Hypothalamus (tissue), 51 donors: ENCODE measurements at places on chromosomes 12 and 14.

- DNase-seq: no peak
Observed at GRCh38 chr14:85915711-85916110, 385.8 kb downstream of the FLRT2 start.

DNA sequence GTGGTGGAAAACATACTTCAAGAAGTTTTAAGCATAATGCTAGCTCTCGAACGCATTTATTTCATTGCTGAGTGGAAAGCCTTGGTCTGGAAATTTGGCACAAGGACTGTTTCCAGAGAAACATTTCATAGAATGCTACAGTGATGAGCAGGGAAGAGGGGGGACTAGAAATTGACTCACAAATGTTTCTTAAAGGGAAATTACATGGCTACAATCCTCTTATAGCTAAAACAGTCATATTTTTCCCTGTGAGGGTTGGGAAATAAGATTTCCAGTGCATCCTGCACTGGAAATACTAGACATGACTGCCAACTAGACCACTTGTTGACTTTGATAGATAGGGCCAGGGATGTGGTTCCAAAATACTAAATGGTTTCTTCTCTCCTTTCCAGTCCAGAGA, 197.3 kb upstream of the RGS6 start:
- no peak for DNase-seq

DNA sequence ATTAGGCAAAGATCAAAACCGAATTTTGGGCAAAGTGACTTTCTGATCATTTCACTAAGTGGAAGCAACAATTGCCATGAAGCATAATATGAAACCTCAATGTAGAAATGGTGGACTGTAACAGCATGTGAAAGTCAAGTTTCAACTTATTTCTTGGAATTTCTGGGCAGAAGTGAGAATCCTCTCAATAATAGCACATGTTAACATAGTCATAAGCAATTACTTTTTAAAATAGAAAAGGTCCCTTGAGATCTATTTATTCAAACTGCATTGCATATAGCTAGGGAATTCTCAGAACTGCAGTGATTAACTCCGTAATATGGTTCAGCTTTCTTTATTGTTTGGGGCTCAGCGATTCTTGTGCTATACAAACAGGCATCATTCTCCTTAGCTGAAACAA, 136.7 kb upstream of the ATP2B1 start:
- DNase-seq: no peak

DNA sequence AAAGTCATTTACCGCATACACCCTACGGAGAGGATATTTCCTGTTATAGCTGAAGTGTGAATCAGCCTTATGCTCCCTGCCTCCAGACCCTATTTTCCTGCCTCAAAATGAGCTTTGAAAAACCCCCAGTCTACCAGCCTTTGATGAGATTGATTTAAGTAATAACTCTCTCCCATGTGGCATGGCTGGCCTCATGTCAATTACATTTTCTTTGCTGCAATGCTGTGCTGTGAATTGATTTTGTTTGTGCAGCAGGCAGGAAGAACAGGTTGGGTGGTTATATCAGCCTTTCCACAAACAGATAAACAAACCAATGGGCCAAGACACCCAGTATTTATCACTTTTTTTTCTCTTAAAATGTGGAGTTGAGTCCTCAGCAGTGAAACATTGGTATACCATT, 1105.5 kb upstream of the TMEM132C start:
- DNase-seq: no peak

- no peak for DNase-seq
Observed at GRCh38 chr14:59852350-59852749, 18.2 kb downstream of the RTN1 start.

- no peak for DNase-seq
Observed at GRCh38 chr12:77488041-77488620, 342.6 kb upstream of the NAV3 start.

DNA sequence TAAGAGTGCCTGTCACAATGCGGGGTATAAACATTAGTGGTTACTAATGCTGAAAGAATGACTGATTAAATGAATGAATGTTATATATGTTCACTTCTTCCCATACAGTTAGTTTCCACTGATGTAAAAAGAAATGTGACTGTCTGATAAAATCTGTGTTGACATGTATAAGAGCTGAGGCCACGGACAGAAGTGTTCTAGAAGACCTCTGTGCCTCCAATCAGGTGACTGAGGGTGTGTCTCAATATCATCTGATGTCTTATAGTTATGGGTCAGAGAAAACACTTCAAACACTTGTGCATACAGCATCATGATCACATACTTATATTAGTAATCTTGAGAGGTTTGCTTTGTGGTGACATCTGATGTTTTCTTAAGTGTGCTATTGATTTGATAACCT, 183.4 kb downstream of the TTC7B start:
- no peak for DNase-seq

DNA sequence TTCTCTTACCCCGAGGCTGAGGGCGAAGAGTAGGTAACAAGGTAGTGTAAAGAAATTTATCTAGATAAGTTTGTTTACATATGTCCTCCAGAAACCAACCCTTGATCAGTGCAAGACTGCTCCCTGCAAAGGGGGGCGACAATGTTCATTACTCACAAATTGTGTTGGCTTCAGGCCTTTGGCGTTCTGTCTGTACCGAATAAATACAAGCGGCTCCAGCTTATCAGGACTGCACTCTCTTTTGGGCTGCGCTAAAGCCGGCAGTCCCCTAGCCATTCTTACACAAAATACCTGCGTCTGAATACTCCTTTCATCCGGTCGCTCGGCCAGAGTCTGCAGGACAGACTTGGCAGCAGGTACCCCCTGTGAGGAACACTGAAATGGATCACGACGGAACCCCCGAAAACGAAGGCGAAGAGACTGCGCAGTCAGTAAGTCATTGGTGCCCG, 116.4 kb downstream of the PPHLN1 start:
- DNase-seq: no peak

GRCh38 chr14:63650256-63650952, 8.7 kb upstream of the WDR89 start:
- DNase-seq: no peak

GRCh38 chr12:122917507-122918121, 21.7 kb upstream of the VPS37B start:
- DNase-seq: no peak

- DNase-seq: no peak
Observed at GRCh38 chr14:63881926-63882325, 29.1 kb downstream of the SYNE2 start.

- no peak for DNase-seq
Observed at GRCh38 chr12:450438-450837, 9.3 kb upstream of the B4GALNT3 start.

GRCh38 chr14:35412272-35413056, 7.9 kb upstream of the NFKBIA start:
- no peak for DNase-seq

GRCh38 chr14:99236386-99237138, 35.4 kb downstream of the BCL11B start:
- no peak for DNase-seq

DNA sequence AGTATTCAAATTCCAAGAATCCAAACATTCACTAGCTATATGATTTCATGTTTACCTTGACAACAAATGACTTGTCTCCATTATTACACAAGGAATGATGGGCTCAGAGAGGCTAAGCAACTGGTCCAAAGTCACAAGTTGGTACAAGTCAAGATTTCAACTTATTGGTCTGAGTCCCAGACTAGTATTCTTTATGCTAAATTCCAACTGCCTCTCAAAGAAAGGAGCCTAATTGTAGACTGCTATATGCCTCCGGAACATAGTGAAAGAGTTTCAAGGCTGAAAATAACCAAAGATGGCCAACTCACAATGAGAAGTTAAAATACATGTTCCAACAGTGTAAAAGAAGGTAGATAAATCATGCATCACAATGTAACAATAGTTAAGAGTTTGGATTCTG, 7.5 kb downstream of the BTG1 start:
- DNase-seq: no peak

DNA sequence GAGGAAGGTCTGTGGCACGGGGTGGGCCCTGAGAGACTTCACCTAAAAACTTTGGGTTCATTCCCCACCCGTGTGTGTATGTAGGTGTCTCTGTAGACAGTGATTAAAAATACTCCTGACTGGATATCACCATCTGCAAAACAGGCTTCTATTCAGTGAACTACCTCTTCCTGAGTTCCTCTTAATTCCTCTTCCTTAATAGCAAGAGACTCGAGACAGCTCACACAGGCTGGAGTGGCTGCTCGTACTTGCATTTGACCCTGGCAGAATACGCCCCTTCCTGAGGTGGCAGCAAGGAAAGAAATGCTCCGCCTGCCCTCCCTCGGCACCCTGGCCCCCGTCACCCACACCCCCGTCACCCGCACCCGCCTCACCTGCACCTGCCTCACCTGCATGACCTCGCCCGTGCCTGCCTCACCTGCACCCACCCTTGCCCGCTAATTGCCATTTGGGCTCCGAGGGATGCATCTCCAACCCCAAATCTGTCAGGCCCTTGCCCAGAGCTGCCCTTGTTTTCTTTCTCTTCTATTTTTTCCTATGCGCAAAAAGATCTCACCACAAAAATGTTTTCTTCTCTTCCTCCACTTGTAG, 90.0 kb downstream of the FBXL14 start:
- DNase-seq: no peak

DNA sequence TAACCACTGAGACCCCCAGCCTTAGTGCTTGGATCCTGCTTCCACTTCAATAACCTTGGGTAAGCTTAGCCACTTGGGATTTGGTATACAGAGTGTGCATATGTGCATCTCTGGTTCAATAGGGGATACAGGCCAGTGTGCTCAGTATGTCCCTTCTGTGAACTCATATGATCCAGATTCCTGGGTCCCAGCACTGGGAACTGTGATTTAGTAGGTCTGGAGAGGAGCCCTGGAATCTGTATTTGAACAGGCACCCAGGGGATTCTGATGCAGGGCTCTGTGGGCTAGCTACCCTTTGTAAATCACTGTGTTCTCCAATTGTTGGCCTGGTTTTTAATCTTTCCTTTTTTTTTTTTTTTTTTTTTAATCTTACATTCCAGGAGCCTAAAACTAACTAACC, 9.8 kb upstream of the RNU6-8 start:
- DNase-seq: no peak

GRCh38 chr12:31215518-31216232, 110.3 kb downstream of the SINHCAF start:
- DNase-seq: no peak

GRCh38 chr12:65123435-65124063, 2.4 kb upstream of the WIF1 start:
- DNase-seq: no peak

GRCh38 chr12:3552726-3553045, 61.7 kb downstream of the PRMT8 start:
- no peak for DNase-seq

- DNase-seq: no peak
Observed at GRCh38 chr12:68565391-68565903, 45.3 kb upstream of the RAP1B start.

GRCh38 chr14:55851961-55852360, 266.2 kb upstream of the PELI2 start:
- DNase-seq: no peak

GRCh38 chr14:101504096-101504948, 57.0 kb upstream of the DIO3 start:
- DNase-seq: no peak

- DNase-seq: no peak
Observed at GRCh38 chr12:51910168-51910567, 2.9 kb downstream of the ACVRL1 start.

GRCh38 chr12:25469861-25470260, 83.2 kb downstream of the LMNTD1 start:
- DNase-seq: no peak

DNA sequence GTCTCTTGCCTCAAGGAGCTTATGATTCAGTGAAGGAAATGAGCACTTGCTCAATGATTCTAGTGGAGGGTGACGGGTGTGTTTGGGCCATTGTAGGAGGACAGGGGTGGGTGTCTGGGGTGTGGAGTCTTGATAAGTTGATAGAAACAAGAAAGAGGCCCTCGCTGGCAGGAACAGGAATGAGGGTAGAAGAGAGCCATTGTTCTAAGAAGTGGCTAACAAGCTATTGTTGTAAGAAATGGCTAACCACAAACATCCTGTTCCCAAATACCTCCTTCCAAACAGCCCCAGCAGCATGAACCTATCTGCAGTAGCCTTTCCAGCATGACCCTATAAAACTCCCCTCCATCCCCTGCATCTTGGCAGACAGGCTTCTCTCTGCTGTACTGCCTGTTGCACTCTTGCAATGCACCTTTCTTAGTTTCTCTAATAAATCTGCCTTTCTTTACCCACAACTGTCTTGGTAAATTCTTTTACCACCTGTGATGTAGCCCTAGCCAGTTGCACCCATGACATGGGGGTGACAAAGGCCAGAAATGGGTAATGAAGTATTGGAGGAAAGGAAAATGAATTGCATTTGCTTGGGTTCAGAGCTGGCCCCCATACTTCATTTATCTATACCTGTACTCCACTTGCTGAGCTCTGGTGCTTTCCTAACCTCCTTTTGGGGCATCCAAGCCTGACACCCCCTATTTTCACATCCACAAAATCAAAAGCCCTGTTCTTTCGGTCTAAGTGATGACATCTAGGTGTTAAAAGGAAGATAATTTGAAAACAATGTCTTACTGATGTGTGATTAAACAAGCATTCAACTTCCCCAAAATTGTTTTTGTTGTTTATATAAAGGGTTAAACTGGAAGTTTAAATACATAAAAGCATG, 389.1 kb downstream of the GRIN2B start:
- no peak for DNase-seq

- no peak for DNase-seq
Observed at GRCh38 chr12:110766311-110767154, 23.8 kb upstream of the PPP1CC start.

- no peak for DNase-seq
Observed at GRCh38 chr14:57087841-57088240, 180.9 kb downstream of the EXOC5 start.

DNA sequence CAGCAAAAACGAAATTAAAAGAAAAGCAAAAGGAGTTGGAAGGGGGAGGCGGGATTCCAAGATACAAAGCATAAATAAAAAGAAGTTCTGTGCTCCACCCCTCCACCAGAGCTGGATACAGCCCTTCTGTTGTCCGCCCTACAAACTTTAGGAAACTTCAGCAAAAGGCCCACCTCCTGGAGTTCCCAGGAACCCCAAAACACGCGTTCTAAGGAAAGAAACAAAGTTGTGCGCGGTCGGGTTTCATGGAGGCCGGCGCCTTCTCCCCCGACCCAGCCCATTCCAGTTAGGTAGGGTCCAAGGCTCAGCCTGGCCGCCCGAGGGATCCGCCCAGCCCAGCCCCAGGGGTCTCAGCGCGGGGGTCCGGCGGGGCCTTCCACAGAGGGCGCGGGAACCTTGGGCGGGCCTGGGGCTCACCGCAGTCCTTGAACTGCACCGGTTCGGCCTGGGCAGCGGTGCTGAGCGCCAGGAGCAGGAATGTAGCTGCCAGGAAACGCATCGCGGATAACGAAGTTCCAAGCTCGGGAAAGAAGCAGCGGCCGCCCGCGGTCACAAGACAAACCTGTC, at the start of gene NPC2:
Gene NPC2 (minus strand): TSS at position 530 of the 567 bp plus-strand sequence. CDS start 31 bp downstream, at position 499.
- DNase-seq: no peak
